Left colon (tissue), 2 donors: ENCODE measurements at places on chromosomes 7 and 10. TPM values are rescaled to one million over a fixed set of nuclear protein-coding genes. Genes with fewer than 3 reads are reported as not detected.

The MRLN gene
- total RNA-seq: not detected

DNA sequence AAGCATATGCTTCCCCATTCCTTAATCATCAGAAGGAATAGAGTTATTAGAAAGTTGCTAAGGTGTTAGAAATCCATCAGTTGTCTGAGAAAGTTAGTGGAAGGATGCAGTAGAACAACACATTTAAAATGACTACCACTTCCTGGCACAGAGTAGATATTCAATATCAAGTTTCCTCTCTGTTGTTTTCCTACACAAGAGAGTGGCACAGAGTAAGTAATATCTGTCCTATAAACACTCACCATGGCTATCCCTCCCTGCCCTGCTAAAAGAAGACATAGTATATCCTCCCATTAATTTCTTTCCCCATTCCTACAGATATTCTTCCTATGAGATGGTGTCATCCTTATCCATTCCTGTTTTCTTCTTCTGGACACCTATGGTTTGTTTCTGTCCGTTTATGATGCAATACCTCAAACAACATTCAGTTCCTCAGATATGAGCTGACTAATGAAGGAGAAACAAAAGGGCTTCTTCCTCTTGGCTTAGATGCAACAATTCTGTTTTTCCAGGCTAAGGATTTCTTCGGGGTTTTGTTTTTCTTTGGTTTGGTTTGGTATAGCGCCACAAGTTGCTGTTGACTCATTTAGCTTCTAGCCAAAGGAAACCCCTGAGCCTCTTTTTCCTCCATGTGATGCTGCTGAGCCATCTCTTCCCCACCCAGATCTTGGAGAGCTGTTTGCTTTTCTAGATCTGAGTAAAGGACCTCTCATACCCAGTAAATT is 32.9 kb upstream of the BPGM start:
- no peak for DNase-seq

The ANKRD1 gene
- not detected for total RNA-seq

The MBL2 gene
- not detected for total RNA-seq

DNA sequence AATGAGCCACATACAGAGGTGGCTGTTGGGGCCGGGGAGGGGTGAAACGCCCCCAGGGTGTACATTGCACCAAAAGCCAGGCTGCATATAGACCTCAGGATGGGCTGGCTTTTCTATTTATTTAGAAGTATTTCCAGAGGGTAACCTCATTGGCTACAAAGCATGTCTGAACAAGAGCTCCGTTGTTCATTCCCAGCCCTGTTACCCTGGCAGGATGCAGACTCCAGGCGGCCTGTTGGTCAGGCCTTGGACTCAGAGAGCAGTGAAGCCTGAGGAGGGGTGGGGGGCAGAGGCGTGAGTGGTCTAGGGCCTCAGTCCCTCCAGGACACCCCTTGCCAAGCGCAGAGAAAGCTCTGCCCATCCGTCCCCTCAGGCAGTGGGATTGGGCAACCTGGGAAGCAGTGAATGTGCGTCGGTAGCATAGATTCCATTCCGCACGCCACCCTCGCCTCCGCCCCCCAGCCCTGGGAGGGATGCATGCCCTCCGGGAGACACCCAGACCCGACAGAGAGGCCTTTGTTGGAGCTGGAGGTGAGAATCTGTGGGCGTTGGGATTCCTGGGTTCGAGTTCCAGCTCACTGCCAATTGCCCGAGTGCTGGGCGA is 41.9 kb downstream of the TCF7L2 start:
- no peak for DNase-seq

The HOXA6 gene
- total RNA-seq: 20.0 TPM

GRCh38 chr7:103810112-103810744 is 179.2 kb downstream of the RELN start:
- no peak for DNase-seq

The SPDYE2 gene
- not detected for total RNA-seq

GRCh38 chr7:78510580-78511188 is 712.1 kb downstream of the PHTF2 start:
- peak; percentile 15 for DNase-seq

- DNase-seq: no peak
Observed at GRCh38 chr7:41054960-41055661, 647.8 kb downstream of the INHBA start.

The PRLHR gene
- total RNA-seq: not detected

GRCh38 chr7:156496865-156497264 is 143.7 kb upstream of the RNF32 start:
- DNase-seq: no peak

DNA sequence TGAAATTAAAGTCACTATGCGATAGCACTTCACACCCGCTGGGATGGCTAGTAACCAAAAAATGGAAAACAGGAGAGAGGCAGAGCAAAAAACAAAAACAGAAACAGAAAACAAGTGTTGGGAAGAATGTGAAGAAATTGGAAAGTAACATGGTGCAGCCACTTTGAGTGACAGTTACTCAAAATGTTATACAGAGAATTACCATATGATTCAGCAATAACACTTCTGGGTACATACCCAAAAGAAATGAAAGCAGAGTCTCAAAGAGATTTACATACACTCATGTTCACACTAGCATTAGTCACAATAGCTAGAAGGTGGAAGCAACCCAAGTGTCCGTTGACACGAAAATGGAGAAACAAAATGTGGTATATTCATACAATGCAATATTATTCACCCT is 88.6 kb upstream of the KCNIP2 start:
- DNase-seq: no peak

- DNase-seq: no peak
Observed at GRCh38 chr7:7761340-7761973, 43.0 kb upstream of the RPA3 start.

- DNase-seq: no peak
Observed at GRCh38 chr10:71379118-71379766, 17.5 kb upstream of the CDH23 start.

DNA sequence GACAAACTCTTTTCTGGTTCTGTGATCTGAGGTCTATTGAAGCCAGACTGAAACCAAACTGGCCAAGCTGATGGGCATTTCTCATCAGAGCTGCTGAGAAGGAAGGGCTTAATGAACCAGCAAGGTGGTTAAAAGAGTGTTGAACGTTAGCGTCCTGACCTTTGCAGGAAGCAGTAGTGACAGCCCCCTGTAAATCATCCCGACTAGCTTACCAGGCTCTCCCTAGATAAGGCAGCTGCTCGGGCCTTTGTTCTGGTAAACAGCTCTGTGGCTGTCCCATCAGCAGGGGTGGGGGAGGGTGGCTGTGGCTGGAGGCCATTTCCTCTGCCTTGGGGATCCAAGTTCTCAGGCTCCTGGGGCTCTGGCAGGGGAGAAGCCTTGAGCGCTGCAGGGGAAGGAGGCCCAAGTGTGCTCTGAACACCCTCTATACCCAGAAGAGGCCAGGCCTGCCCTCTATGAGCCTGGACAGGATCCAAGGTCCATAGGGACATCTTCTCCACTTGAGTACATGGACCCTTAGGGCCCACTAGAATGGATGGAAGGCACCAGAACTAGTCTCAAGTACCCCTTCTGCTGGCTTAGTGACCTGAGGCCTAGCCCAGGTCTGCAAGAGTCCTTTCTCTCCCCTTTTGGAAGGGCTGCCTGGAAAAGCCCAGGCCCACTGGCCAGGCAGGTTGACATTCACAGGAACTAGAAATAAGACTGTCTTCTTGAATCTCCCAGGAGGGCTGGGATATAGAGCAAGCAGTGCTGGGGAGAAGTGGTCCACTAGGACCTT is 134.6 kb downstream of the ARHGAP22 start:
- DNase-seq: no peak

The AMPH gene
- total RNA-seq: 0.58 TPM

The CDNF gene
- 2.0 TPM for total RNA-seq

The LRRC61 gene
- 10.1 TPM for total RNA-seq

- DNase-seq: no peak
Observed at GRCh38 chr10:23614483-23614882, 175.6 kb downstream of the OTUD1 start.

- DNase-seq: no peak
Observed at GRCh38 chr7:157265051-157265450, 71.8 kb upstream of the DNAJB6 start.

The AQP1 gene
- total RNA-seq: 27.6 TPM

GRCh38 chr10:70206762-70207161 is 26.5 kb downstream of the PPA1 start:
- DNase-seq: no peak

The IDI1 gene
- total RNA-seq: 65.2 TPM

GRCh38 chr10:110516815-110517492 is 19.2 kb downstream of the DUSP5 start:
- DNase-seq: no peak

GRCh38 chr7:137241655-137242360 is 101.7 kb downstream of the PTN start:
- DNase-seq: no peak

GRCh38 chr10:97549587-97550322 is 22.8 kb upstream of the ANKRD2 start:
- DNase-seq: no peak

The SP4 gene
- total RNA-seq: 2.2 TPM

DNA sequence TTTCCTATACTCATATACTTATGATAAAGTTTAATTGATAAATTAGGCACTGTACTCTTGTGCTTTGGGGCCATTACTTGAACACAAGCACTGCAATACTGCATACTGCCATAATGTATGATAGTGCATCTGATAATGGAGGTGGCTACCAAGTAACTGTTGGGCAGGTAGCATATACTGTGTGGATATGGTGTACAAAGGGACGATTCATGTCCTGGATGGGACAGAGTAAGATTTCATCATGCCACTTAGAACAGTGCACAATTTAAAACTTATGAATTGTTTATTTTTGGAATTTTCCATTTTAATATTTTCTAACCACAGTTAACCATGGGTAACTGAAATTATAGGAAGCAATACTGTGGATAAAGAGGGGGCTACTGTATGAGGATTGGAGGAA is 38.9 kb downstream of the AKAP9 start:
- no peak for DNase-seq

The ZNF853 gene
- 2.9 TPM for total RNA-seq

The FAS gene
- 54.1 TPM for total RNA-seq

- DNase-seq: no peak
Observed at GRCh38 chr7:155324012-155324917, 26.6 kb downstream of the INSIG1 start.

The CTTNBP2 gene
- 2.2 TPM for total RNA-seq

- no peak for DNase-seq
Observed at GRCh38 chr7:36400606-36401005, 10.9 kb downstream of the ANLN start.

DNA sequence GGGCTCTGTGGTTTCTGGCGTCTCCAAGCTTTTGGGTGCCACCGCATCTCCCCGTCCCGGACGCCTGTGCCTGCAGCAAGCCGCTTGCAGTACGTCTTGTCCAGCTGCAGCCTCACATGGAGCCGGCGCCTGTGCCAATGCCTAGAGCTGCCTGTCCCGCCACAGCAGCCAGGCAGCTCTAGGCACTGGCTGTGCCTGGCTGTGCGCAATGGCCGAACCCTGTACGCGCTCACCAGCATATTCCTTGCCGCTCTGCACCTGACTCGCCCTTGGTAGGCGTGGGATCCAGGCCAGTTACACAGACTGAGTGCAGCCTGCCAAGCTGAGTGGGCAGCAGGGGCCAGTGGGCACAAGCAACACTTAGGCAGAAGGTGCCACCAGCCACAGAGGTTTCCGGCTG is 381.2 kb upstream of the SORCS1 start:
- DNase-seq: no peak
